ENCODE measurements at places on chromosomes 16 and 17. TPM values are rescaled to one million over a fixed set of nuclear protein-coding genes. Genes with fewer than 3 reads are reported as not detected.
A peak's percentile ranks its signal among the peaks of the same experiment; 100 is the strongest.

The PDIA2 gene
- total RNA-seq: not detected

The FKBP10 gene
- 81.4 TPM for total RNA-seq

DNA sequence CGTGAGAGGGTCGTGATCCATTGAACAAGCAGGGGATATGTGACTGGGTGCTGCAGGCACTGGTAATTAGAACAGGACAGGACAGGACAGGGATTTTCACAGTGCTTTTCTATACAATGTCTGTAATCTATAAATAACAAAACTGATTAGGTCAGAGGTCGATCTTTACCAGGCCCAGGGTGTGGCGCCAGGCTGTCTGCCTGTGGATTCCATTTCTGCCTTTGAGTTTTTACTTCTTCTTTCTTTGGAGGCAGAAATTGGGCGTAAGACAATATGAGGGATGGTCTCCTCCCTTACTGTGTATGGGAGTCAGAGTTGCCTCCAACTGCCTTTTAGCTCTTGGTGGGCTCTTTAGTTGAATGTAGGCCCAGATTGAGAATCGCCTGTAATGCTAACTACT lies 1.5 kb upstream of the ZNF764 start:
- no peak overlapping the region for H3K4me3 ChIP-seq
- no peaks in the 10 kb centered on the region for H3K27me3 ChIP-seq
- peaks cover 18% of the 10 kb centered on the region for H3K36me3 ChIP-seq
- H3K27ac ChIP-seq: no peak overlapping the region

DNA sequence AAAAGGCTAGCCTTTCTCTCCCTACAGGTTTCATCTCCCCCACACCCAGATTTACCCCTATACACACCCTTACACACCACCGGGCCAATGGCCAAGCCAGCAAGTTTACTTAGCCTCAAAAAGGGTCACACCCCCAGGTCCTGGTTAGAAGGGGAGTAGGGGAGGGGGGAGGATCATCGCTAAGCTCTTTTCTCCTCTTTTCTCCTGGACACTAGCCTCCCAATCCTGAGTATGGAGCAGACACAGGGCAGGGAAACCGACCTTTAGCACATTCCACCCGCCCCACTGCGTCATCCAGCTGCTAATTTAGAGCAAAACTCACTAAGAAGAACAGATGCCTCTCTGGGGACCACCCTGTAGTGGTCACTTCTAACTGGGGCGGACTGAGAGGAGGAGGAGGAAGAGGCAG lies 4.4 kb downstream of the ACLY start:
- H3K27ac ChIP-seq: no peak overlapping the region
- no peak for DNase-seq
- H3K36me3 ChIP-seq: peaks cover 81% of the 10 kb centered on the region
- H3K4me3 ChIP-seq: no peak overlapping the region
- H3K4me1 ChIP-seq: peaks cover 42% of the 10 kb centered on the region

- H3K36me3 ChIP-seq: peaks cover 29% of the 10 kb centered on the region
- DNase-seq: no peak
- peak overlapping the region; percentile 74 for H3K27ac ChIP-seq
- peak overlapping the region; percentile 63 for H3K4me3 ChIP-seq
Measured at GRCh38 chr17:47830396-47831002, 842 bp downstream of the MRPL10 start.

DNA sequence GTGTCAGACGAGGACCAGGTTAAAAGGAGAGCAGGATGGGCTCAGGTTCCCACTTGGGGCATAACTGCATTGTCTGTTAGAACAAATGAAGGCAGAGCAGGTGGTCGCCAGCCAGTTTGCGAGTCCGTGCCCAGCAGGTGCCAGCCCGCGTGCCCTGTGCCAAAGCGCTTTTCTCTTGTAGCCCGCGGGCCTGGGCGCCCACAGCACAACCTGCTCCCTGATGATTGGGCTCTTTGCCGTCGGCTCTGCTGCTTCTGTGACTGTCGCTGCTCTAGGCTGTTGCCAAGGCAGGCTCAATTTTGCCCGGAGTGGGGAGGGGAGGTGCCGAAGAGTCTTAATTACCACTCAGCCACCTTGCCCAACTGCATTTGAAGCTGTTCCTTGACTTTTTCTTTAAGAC lies 21.1 kb downstream of the KNOP1 start:
- H3K27me3 ChIP-seq: no peaks in the 10 kb centered on the region
- peaks cover 47% of the 10 kb centered on the region for H3K4me1 ChIP-seq
- H3K36me3 ChIP-seq: peaks cover 53% of the 10 kb centered on the region
- DNase-seq: no peak
- no peak overlapping the region for H3K4me3 ChIP-seq

Data from SJSA1 (cell line).